Fibroblast of lung (primary cell): ENCODE measurements at places on chromosomes 16 and 17. TPM values are rescaled to one million over a fixed set of nuclear protein-coding genes. Genes with fewer than 3 reads are reported as not detected.

Gene KRTAP4-1
- total RNA-seq = not detected in 2 replicates

GRCh38 chr16:48101069-48101674 lies 54.6 kb downstream of the ABCC12 start:
- no peaks in the 10 kb centered on the region for H3K4me1 ChIP-seq
- no peak overlapping the region for H3K27ac ChIP-seq
- H3K27me3 ChIP-seq = no peaks in the 10 kb centered on the region
- no peaks in the 10 kb centered on the region for H3K36me3 ChIP-seq
- no peak overlapping the region for H3K4me3 ChIP-seq
- peak; percentile 23 for DNase-seq

Gene IGF2BP1
- under 0.01 TPM in 2 replicates for total RNA-seq

Gene PITPNM3
- 0.77 and 0.99 TPM in 2 replicates for total RNA-seq

DNA sequence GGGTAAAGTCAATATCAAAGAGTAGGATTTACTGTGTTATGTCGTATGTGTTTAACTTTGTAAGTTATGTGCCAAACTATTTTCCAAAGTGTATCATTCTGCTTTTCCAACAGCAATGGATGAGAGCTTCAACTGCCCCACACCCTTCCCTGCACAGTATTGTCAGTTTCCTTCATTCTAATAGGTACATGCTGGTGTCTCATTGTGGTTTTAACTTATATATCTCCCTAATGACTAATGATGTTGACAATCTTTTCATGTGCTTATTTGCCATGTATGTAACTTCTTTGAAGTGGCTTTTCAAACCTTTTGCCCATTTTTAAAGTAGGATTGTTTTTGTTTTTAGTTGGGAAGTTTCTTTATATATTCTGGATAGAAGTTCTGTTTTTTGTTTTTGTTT lies 3.8 kb downstream of the DDX19B start:
- DNase-seq = no peak
- H3K4me3 ChIP-seq = no peak overlapping the region
- peaks cover 4% of the 10 kb centered on the region for H3K4me1 ChIP-seq

Gene IL34
- 5.1 and 5.4 TPM in 2 replicates for total RNA-seq

- no peaks in the 10 kb centered on the region for H3K4me1 ChIP-seq
- no peak overlapping the region for H3K27ac ChIP-seq
- no peaks in the 10 kb centered on the region for H3K27me3 ChIP-seq
- H3K4me3 ChIP-seq = no peak overlapping the region
- no peaks in the 10 kb centered on the region for H3K36me3 ChIP-seq
Measured at GRCh38 chr17:44333371-44333770, 8.7 kb upstream of the SLC25A39 start.

GRCh38 chr17:71938340-71939010 lies 182.3 kb upstream of the SOX9 start:
- no peak overlapping the region for H3K4me3 ChIP-seq
- H3K27me3 ChIP-seq = no peaks in the 10 kb centered on the region
- H3K4me1 ChIP-seq = no peaks in the 10 kb centered on the region
- H3K27ac ChIP-seq = no peak overlapping the region

DNA sequence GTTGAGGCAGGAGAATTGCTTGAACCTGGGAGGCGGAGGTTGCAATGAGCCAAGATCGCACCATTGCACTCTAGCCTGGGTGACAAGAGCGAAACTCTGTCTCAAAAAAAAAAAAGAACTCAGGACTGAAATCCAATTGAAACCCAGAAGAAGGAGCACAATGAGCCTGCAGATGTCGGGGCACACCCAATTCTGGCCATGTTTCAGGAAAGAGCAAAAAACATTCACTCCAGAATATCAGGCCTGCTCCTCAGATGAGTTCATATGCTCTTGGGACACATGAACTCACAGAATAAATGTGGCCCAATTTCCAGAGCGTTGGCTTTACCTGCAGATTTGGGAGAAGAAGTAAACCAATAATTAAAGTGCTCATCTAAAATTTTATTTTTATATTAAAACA lies 3.0 kb upstream of the CMTM2 start:
- no peak overlapping the region for H3K4me3 ChIP-seq
- no peak for DNase-seq
- peaks cover 12% of the 10 kb centered on the region for H3K4me1 ChIP-seq
- peaks cover 20% of the 10 kb centered on the region for H3K27me3 ChIP-seq

- peaks cover 7% of the 10 kb centered on the region for H3K4me1 ChIP-seq
- peak overlapping the region; percentile 80 for H3K4me3 ChIP-seq
- H3K27me3 ChIP-seq = no peaks in the 10 kb centered on the region
- H3K27ac ChIP-seq = peak overlapping the region; percentile 47
Measured at GRCh38 chr17:82052638-82053059, 951 bp downstream of the GPS1 start.

GRCh38 chr17:82021900-82022309 lies 773 bp downstream of the CENPX start:
- peak overlapping the region; percentile 68 for H3K27ac ChIP-seq
- peak overlapping the region; percentile 85 for H3K4me3 ChIP-seq
- H3K27me3 ChIP-seq = no peaks in the 10 kb centered on the region
- peaks cover 4% of the 10 kb centered on the region for H3K36me3 ChIP-seq
- no peak for DNase-seq
- H3K4me1 ChIP-seq = peaks cover 13% of the 10 kb centered on the region

DNA sequence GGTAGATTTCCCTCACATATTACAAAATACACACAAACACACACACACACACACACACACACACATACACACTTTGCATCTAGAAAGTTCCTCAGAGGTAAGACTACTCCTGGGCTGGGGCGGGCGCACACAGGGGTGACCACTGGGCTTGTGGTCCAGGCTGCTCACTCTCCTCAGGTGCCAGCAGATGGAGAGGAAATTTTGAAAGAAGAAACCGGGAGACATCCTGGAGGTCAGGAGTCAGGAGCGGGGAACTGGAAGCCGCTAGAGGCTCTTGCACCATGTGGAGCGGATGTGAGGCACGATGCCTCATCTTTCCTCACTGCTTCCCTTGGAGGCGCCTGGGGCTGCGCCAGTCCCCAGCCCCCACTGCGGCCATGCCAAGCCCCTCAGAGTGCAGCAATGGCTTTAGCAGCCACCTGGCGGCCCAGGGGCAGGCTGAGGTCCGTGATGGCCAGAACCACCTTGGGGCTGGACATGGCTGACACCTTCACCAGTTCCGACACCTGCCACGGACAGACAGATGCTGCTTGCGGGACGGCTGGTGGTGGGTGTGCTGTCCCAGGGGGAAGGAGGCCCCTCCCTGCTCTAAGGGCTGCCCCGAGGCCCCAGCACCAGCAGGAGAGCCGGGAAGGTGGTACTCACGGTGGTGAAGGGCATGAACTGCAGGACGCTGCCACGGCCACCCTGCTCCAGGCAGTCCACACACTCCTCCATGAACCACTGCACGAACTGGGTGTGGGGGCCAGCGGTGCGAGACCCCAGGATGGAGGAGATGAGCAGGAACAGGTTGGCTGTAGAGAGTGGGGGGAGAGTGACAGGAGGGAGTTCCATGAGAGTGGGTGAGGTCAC lies 4.1 kb downstream of the CSF3 start:
- H3K4me1 ChIP-seq = peaks cover 31% of the 10 kb centered on the region
- peaks cover 11% of the 10 kb centered on the region for H3K36me3 ChIP-seq
- H3K27ac ChIP-seq = peak overlapping the region; percentile 85
- H3K4me3 ChIP-seq = no peak overlapping the region
- H3K27me3 ChIP-seq = no peaks in the 10 kb centered on the region

DNA sequence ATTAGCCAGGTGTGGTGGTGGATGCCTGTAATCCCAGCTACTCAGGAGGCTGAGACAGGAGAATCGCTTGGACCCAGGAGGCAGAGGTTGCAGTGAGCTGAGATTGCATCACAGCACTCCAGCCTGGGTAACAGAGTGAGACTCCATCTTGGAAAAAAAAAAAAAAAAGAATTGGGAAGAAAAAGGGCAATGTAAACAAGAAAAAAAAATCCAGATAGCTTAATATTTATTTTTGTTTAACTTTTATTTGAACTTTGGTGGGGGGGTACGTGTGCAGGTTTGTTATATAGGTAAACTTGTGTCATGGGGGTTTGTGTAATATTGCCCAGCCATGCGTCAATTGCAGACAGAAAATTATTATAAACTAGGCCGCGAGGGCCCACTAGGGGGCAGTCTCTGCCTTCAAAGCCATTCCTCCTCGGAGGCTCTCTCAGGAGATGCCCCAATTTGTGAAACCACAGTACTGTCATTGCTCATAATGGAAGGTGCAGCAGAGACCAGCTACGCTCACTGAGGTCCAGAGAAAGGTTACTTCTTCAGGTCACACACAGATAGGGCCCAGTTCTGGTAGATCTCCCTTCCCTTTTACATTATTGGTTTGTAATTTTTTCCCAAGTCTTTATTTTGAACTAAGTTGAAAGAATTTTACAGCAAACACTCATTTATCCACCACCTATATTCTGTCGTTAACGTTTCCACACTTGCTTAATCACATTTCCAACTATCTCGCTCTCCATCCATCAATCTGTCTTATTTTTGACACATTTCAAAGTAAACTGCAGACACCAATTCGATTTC lies 206.2 kb downstream of the PRKCB start:
- no peaks in the 10 kb centered on the region for H3K36me3 ChIP-seq
- H3K27me3 ChIP-seq = no peaks in the 10 kb centered on the region

DNA sequence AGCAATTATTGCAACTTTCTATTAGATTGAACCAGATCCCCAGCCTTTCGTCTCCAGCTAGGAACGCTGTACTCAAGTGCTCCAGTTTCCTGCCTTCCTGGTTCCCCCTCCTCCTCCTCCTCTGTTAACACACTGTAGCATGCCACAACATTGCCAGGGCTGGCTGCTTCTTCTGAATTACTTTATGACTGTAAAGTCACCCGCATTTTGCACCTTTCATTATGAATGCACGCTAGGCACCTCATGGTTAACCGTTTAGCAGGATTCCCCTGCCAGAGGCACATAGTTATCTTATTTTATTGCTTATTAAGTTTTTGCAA lies 4.5 kb downstream of the ZNF423 start:
- DNase-seq = no peak
- no peak overlapping the region for H3K27ac ChIP-seq
- no peaks in the 10 kb centered on the region for H3K36me3 ChIP-seq
- H3K4me1 ChIP-seq = no peaks in the 10 kb centered on the region
- H3K27me3 ChIP-seq = peaks cover 3% of the 10 kb centered on the region

DNA sequence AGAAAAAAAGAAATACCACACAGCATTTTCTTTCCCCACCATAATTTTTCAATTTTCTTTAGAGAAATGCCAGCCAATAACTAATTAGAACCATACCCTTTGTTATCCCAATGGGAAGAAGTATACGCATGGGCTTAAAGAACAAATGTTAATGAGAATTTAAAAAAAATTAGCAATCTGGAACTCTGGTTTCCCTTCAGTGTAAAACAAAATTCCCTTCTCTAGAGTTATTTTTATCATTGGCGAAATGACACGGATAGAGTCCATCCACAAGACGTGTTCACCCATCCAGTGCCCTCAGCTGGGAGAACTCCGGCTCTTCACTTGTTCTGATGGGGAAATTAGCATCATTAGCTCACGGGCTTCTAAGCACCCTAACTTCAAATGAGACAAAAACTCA lies 3.3 kb downstream of the NXN start:
- H3K36me3 ChIP-seq = no peaks in the 10 kb centered on the region
- DNase-seq = no peak
- H3K4me3 ChIP-seq = peak overlapping the region; percentile 0
- H3K27me3 ChIP-seq = no peaks in the 10 kb centered on the region

Gene EFNB3
- 0.26 and 0.33 TPM in 2 replicates for total RNA-seq
